ENCODE measurements at places on chromosomes 2 and 18.

DNA sequence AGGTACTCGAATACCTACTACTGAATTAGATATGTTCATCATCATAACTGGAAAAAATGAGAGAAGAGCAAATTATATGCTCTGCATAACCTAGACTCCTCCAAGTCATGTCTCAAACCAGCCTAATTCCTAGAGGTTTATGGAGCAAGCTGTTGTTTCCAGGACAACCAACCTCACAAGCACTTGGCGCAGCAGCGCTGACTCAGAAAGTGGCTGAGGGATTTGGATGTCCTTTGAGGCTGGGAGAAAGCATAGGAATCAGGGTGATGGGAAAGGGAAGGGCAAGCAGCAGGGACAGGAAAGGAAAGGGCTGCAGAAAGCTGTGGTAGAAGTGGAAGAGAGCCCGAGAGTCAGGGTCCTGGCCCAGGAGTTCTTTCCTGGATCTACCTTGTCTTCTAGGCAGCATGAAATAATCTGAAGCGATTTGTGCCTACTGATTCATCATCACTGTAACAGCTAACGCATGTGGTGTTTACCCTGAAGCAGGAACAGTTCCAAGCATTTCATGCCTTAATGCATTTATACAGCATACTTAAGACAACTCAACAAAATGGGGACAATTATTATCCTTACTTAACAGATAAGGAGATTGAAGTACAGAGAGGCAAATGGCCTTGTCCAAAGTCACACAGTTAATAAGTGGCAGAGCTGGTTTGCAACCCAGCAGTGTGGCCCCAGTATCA lies 3.7 kb downstream of the PLEK start:
- DNase-seq, result no peak

GRCh38 chr2:69026026-69026425 lies 13.0 kb downstream of the ANTXR1 start:
- no peak for DNase-seq

GRCh38 chr2:10072656-10073480 lies 7.3 kb downstream of the CYS1 start:
- DNase-seq, result peak; percentile 48

GRCh38 chr18:7207366-7207915 lies 23.4 kb upstream of the LRRC30 start:
- DNase-seq, result no peak

DNA sequence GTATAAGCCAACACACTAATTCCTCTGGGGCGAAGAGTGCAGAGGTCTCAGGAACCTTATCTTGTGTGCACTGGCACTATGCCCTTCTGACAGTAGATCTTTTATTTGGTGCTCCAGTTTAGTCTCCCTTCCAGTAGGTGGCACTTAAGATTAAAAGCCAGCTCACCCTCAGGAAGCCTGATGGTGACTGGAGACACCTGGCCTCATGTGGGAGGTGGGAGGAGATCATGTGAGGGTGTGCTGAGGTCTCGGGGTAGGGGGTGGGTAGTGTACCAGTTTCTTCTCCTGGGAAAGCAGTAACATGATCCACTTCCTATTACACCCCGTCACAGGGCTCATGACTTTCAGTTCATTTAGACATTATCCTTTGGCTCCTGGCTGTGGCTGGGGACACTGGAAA lies 654.9 kb downstream of the ADCYAP1 start:
- no peak for DNase-seq

GRCh38 chr2:227000123-227000522 lies 163.9 kb downstream of the COL4A4 start:
- no peak for DNase-seq

DNA sequence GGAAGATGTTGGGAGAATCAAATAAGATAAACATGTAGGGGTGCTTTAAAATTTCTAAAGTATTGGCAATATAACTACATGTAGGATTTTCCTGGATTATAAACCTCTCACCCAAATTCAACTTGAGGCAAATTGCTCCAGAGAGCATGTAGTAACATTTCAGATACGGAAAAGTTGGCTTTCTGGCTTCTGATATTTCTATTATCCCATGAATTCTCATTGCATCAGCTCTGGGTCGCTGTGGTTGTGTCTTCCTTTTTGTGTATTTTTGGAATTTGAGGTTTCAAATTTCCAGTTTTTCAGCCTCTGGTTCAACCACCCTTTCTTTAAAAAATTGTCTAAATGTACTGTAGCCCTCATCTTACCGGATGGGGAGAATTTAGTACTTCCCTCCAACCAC lies 32.3 kb downstream of the TGIF1 start:
- no peak for DNase-seq

DNA sequence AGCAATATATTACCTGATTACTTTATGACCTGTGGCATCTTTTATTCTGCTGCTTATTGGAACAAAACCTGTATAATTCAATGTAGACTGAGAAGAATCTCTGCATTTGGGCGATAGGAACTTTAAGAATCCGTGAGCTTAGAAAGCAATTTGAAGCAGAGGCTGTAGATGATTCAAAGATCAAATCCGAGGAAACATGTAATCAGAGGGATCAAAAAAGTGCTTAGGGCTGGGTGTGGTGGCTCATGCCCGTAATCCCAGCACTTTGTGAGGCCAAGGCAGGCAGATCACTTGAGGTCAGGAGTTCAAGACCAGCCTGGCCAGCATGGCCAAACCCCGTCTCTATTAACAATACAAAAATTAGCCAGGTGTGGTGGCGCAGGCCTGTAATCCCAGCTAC lies 198.4 kb downstream of the MTX2 start:
- DNase-seq, result no peak

DNA sequence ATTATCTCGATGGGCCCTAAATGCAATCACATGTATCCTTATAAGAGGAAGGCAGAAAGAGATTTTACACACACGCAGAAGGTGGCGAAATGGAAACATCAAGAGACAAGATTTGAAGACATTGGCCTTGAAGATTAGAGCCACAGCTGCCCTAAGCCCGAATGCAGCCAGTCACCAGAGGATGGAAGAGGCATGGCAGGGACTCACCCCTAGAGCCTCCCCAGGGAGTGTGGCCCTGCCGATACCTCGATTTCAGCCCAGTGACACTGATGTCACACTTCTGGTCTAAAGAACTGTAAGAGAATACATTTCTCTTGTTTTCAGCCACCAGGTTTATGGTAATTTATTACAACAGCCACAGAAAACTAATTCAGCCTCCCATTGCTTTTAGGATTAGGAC lies 17.4 kb downstream of the TTC39C start:
- DNase-seq, result no peak

- no peak for DNase-seq
Measured at GRCh38 chr2:96811917-96812316, 4.2 kb upstream of the CNNM3 start.

- no peak for DNase-seq
Measured at GRCh38 chr18:51802569-51803428, 537.2 kb upstream of the DCC start.

DNA sequence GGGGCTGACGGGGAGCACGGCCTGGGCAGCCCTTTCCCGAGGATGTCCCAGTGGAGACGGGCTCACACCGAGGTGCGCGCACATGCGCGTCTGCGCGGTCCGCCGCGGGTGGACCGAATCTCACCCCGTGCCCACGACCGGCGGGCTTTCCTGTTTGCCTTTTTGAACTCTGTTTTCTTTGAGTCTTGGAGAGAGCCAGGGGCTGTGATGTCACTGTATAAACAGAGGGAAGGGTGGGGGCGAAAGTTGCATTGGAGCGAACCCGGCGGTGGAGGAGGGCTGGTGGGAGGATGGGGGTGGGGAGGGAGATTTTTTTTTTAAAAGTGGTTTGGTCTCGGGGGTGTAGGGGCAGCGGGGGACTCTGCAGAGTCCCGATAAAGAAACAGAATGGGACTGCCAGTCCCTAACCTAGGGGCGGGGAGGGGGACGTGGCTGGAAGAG lies 141.2 kb upstream of the CTAGE1 start:
- DNase-seq, result no peak

DNA sequence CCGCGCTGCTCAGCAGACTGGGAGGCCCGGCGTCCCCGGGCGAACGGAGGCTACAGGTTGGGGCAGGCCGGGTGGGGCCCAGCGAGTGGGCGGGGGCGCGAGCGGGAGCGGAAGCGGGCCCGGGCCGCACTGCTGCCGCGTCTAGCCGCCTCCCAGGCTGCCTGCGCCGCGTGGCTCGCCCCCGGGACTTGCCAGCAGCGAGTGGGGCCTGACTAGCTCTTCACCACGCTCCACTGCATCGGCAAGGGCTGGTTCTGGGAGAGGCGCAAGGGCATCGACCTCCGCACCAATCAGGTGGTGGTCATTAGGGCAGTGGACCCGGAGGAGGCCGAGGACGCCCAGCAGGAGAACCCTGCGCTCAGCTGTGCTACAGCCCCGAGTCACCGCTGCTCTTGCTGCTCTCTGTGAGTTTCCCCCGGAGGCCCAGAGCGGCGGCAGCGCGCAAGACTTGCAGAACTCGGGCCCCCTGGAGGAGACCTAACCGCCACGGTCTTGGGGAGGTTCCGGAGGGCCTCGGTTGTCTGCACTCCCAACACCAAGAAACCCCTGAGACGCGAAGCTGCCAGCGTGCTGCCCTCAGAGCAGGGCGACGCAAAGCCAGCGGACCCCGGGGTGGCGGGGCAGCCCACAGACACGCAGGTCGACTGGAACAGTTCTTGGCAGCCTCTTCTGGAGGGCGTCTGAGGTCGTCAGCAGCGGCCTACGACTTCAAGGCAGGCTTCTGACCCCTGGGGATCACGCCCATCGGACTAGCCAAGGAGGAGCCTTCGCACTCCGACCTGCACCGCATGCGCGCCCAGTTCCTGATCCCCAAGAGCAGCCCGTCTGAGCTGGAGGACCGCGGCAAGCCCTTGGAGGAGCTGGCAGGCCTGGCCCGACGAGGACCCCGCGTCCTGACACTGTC lies 27.2 kb upstream of the PTPN2 start:
- DNase-seq, result peak; percentile 23

DNA sequence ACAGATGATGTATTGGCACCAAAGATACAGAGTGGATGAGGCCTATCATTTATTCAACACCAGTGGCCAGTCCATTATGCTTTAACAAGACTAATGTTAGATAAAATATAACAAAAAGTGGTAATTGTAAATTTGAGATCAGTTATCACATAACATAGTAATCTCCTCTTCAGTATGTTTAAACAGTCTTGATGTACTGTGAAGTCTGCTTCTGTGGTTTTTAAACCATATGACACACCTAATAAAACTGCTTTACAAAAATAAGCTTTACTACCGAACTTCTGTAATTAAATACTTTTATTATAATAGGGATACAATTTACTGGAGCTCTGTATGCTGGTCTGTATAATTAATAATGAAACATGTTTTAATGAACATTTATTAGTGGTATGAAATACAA lies 2156.1 kb upstream of the CELF4 start:
- no peak for DNase-seq

GRCh38 chr2:221353201-221353600 lies 218.9 kb downstream of the EPHA4 start:
- no peak for DNase-seq

DNA sequence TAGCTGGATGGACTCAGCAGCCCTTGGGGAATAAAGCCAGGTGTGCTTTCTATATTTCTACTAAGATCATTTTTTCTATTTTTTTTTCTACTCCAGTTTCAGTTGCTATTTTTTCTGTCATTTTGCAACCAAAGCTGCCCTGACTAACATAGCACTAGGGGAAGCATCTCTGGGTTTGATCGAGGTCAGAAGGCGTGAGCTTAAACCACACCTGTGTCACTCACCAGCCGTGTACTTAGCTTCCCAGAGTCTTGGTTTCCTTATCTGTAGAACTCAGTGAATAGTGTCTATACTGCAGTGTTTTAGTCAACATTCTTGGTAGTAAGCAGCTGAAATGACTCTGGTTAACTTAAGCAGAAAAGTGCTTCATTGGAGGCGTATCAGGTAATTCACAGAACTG lies 489.6 kb upstream of the SPRED2 start:
- DNase-seq, result no peak

GRCh38 chr18:36532394-36532793 lies 234.9 kb downstream of the FHOD3 start:
- DNase-seq, result no peak

- no peak for DNase-seq
Measured at GRCh38 chr2:153972412-153972811, 100.7 kb downstream of the GALNT13 start.

- peak; percentile 9 for DNase-seq
Measured at GRCh38 chr18:2337552-2338141, 233.7 kb downstream of the METTL4 start.

- DNase-seq, result no peak
Measured at GRCh38 chr2:135664623-135665068, 77.0 kb upstream of the UBXN4 start.

DNA sequence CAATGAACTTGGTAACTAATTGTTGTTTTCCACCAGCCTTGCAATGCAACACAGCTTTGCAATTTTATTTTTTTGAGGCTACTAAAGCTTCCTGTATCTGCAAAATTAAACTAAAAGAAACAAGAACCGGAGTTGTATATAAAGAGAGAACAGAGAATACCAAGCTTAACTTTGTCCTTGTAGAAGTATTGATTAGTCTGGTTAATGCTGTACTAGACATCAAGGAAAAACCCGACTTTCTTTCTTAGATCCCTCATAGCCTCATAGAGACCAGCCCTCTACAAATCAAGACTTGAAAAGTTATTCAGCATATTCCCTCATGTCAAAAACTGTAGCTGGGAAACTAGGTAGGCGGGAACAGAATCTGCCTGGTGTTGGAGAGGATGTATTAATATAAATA lies 1.7 kb upstream of the ASAP2 start:
- DNase-seq, result no peak

GRCh38 chr2:19898592-19899329 lies 3.0 kb downstream of the TTC32 start:
- no peak for DNase-seq

DNA sequence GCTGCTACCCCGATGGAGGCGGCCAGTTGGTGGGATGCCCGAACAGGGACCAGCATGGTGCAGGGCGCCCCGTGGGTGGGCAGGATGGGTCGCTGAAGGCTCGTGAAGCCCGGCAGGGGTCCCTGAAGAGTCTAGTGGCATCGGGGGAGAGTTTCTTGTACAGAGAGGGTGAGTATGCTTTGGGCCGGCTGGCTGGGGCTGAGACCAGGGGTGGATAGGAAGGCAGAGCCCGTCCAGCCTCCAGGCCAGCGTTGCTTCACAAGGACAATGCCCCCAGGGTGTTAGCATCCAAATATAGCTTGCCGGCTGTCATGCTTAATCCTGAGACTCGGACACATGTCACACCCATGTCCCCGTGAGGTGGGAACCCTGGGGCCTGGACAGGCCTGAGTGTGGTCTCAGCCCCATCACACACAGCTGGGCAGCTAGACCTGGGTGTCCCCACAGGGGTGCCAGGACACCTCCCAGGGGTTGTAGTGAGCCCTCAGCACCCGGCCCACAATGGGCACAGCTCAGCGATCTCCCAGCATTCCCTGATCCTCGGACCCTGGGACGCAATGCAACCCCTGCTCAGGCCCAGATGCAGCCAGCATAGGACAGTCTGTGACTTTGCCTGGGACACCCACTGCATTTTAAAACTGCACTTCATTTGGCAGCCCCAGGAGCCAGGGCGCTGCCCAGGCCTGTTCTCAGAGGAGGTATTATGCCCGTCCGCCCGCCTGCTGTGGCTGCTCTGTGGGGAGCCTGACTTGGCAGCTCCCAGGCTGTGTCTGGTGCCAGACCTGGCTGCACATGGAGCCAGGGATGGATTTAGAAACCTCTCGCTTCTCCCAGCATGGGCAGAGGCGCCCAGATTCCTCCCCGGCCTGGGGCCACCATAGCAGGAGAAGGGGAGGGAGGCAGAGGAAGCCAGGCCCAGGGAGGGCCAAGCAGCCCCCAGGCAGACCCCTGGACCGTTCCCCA lies 36.4 kb downstream of the RAMP1 start:
- DNase-seq, result no peak

- no peak for DNase-seq
Measured at GRCh38 chr2:161131074-161131680, 29.1 kb upstream of the TANK start.

All from stimulated activated CD4-positive, alpha-beta T cell treated with anti-CD3 and anti-CD28 coated beads, Interleukin-1b, Interleukin-23, amount 100 ng/mL, for 1 hour (primary cell).